GF-D8 (cell line): ENCODE measurements at places on chromosomes 13 and 19.

DNA sequence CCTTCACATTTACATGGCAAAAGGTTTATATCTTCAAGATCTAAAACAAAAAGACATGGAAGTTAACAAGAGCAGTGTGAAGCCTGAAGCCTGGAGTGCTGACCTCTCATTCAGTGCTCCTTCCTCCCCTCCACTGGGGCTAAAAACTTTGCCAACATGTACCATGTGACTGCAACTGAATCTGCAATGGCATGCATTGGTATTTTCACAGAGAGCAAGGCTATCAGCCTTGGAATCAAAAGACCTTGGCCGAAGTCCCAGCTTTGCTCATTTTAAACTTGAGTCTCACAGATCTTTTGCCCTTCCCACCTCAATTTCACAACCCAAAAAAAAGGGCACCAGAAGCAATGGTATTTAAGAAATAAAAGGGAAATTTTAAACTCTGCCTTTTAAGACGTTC, 325.1 kb downstream of the DCT start:
- no peak for DNase-seq

GRCh38 chr13:30720172-30720869, 15.0 kb upstream of the ALOX5AP start:
- peak; percentile 86 for DNase-seq

- no peak for DNase-seq
Observed at GRCh38 chr13:95924389-95924994, 128.7 kb downstream of the UGGT2 start.

DNA sequence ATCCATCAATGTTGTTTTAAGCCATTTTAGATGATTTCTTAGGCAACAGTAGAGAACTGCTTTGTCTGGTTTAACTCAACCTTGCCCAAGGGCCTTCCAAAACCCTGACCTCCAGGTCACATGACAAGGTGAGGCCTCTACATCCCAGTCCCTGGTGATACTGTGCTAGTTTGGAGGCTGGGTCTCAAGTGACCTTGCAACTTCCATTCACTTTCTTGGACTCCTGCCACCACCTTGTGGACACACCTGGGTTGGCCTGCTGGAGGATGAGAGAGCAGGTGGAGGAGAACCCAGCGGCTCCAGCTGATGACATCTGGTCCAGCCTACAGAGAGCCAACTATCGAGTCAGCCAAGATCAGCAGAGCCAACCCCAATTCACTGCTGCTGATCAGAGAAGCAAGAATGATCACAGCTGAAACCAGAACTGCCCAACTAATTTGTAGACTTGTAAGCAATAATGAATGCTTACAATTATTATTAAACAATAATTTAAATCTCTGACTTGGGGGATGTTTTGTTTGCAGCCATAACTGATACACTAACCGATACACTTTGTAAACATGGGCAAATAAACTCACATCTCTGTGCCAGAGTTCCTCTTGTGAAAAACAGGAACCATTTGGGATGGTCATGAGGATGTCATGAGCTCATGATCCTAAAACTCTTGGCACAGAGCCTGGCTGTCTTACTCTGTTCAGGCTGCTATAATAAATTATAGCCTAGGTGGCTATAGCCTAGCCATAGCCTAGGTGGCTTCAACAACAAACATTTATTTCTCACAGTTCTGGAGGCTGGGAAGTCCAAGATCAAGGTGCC, 11.5 kb downstream of the FAM187B start:
- peak; percentile 11 for DNase-seq

DNA sequence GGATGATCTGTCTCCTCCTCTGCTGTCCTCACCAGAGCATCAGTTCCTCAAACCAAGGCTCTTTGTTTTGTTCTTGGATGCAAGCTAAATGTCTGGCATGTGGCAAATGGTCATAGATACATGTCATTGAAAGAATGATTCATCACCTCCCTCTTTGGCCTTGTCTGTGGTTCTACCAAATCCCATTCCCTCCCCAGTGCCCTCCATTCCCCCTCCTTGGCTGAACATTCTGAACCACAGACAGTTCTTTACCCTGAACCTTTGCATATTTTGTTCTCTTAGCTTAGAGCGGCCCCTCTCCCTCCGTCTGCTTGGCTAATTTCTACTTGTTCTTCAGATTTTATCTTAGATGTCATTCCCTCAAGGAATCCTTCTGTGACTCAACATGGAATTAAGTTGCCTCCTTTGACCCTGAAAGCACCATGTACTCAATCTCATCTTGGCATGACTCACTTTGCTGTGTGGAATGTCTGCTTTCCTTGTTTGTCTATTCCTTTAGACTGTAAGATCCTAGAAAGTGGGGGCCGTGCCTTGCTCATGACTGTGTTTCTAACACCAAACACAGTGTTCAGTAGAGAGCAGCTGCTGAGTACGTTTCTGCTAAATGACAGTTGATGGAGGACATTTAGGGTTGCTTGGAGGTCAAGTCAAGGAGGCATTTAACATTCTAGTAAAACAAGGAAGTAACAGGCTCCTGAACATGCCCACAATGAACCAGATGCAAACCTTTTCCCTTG, 8.1 kb downstream of the ALOX5AP start:
- no peak for DNase-seq

GRCh38 chr19:54021932-54022331, 30.5 kb downstream of the CACNG6 start:
- DNase-seq: no peak

DNA sequence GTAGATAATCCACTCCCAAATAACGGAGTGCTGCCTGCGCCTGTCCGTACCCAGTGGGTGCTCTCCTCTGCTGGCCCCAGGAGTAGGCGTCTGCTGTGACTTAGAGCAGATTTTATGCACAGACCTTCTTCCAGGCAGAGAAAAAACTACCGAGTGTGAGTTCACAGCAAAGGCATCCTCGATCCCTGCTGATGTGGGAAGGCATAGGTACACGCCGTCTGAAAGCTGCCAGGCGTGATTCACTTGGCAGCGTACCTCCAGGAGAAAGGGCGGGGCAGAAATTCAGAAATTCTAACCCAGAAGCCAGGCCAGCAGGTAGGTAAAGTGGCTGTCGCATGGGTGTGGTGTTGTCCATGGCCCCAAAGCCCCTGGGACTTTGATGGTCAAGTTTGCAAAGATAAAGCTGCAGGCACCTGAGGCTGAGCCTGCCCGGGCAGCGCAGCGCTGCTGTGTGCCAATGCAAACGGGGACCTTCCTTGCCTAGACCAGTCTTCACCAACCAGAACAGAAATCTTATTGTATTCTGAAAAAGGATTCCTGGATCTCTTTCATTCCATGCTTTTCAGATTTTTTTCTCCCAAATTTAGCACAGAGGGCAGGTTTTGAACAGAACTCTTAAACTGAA, 36.3 kb downstream of the COL4A2 start:
- DNase-seq: no peak

GRCh38 chr19:32032561-32032960, 312.8 kb upstream of the ZNF507 start:
- no peak for DNase-seq

- no peak for DNase-seq
Observed at GRCh38 chr13:46181377-46181839, 569 bp downstream of the LCP1 start.

GRCh38 chr19:44972802-44973201, 17.6 kb downstream of the CLPTM1 start:
- DNase-seq: no peak

GRCh38 chr13:91313103-91313502, 34.4 kb upstream of the MIR17HG start:
- no peak for DNase-seq

- DNase-seq: no peak
Observed at GRCh38 chr19:11180346-11180745, 17.0 kb downstream of the KANK2 start.

DNA sequence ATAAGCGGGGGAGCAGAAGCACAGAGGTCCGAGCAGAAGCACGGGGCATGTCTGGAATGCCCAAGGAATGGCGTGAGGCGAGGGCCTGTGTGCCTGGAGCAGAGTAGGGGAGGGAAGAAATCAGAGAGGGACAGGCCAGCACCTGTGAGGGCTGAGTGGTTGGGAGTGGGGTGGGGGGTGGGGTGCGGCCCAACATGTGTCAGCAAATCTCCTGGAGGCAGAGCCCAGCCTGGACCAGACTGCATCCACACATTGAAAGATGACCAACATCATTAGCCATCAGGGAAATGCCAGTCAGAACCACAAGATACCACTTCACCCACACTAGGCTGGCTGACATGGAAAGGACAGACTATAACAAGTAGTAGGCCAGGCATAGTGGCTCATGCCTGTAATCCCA, 11.2 kb downstream of the CLASRP start:
- no peak for DNase-seq

DNA sequence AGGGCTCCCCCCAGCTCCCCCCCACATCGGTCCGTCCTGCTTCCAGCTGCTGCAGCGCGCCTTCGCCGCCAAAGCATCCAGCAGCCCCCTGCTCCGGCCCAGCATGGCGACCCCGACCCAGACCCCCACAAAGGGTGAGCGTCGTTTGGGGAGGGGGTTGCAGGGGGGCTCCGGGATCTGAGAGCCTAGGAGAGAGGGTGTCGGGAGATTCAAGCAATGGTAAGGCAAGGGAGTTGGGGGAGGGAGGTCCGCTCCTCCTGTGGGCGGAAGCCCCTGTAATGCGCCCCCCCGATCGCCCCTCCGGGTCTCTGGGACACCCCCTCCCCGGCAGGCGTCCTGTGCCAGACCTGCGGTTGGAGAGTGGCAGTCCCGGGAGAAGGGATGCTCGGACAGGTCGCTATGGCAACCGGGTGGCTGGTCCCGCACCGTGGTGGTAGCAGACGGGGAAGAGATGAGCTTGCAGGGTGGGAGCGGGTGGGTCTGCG, at the start of gene FXYD7:
FXYD7 (plus strand) TSS at position 25 of the 485 bp plus-strand sequence; CDS start at position 104, 79 bp downstream.
- no peak for DNase-seq

DNA sequence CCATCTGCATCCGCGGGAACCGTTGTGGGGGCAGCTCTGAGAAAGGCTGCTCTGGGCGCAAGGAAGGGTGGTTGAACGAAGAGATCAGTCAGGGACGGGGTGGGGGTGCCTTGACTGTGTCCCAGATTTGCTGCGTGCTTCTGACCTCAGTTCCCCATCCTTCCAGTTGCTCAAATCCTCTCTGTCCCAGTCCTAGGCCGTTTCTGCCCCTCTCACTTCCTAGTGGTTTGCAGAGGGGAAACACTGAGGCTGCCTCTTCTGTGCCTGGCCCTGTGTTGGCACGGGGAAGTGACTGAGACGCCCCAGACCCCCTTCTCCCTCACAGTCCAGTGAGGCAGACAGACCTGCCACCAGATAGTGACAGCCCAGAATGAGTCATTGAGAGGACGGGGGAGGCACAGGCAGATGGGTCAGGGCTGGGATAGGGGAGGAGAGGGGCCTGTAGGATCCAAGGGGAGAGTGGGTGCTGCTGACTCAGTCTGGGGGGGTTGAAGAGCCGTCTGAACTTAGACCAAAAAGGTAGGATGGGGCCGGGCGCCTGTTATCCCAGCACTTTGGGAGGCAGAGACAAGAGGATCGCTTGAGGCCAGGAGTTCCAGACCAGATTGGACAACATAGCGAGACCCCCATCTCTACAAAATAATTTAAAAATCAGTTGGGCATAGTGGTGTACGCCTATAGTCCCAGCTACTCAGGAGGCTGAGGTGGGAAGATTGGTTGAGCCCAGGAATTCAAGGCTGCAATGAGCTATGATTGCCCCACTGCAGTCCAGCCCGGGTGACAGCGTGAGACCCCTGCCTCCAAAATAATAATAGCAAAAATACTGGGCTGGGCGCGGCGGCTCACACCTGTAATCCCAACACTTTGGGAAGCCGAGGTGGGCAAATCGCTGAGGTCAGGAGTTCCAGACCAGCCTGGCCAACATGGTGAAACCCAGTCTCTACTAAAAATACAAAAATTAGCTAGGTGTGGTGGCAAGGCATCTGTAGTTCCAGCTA, 26.5 kb downstream of the NUMBL start:
- DNase-seq: no peak

GRCh38 chr13:40440990-40441820, 225.2 kb downstream of the FOXO1 start:
- DNase-seq: no peak

- peak; percentile 50 for DNase-seq
Observed at GRCh38 chr19:12733369-12734214, 892 bp downstream of the TRIR start.

- DNase-seq: peak; percentile 50
Observed at GRCh38 chr19:55165952-55166529, 372 bp downstream of the DNAAF3 start.

- DNase-seq: no peak
Observed at GRCh38 chr19:58570770-58571574, 2.2 kb downstream of the MZF1 start.

DNA sequence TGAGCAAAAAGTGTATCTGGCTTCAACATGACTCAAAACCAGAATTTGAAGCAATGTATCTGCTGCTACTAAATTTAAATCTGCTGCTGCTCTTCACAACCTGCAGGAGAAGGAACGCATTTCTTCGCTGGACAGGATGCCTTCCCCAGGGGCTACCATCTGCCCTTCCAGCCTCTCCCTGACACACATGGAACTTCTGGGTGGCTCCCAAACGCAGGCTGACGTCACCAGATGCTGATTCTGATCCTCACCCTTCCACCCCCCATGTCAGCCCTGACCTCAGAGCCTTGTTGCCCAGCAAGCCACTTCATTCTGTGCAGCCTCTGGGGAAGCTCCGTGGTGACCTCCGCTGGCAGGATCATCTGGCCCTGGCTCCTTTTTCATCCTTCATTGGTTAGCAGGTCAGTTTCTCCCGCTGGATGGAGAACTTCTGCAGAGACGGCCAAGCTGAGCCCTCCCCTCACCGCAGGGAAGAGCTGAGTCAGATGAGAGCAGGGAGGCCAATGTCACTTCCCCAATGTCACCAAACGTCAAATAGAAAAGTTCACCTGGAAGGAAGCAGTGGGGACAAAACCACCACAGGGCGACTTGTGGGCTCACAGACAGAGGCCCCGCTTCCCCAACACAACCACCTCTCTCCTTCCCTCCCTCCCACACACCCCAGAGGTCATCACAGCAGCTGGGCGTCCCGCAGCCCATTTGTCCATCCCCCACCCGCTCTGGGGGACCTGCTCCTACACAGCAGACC, 14.0 kb upstream of the RAB20 start:
- DNase-seq: peak; percentile 75

DNA sequence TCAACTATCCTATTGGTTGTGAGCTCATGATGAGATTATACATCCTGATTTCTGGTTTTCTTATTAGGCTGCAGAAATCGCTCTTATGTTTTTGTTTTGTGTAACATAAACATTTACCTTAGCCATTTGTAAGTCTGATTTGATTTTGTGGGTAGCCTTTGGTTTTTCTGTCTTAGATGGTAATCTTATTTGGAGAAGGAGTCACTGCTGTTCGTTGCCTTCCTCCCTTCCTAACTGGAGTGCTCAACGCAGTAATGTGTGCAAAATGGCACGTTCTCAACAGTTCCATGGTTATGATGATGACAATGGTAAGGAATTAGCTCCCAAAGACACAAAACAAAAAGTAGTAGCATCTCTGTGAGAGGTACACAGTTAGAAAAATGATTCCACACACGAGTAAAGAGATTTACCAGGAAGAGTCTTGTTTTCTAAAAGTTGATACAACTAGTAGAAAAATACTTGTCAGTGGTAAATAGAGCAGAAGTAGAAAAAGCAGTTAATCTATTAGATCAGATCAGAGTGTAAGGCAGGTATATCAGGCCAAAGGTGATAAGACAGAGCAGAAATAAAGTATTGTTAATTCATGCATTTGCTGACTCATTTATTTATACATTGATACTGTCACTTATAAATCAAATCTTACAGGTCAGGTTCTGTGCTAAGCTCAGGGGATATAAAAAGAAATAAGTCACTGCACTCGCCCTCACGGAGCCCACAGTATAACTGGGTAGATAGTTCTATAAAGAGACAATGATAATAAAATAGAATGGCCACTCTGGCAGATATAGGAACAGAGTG, 270.0 kb downstream of the NALCN start:
- no peak for DNase-seq

- DNase-seq: no peak
Observed at GRCh38 chr13:90272356-90272755, 1075.1 kb upstream of the MIR17HG start.

- DNase-seq: no peak
Observed at GRCh38 chr19:28296506-28296905, 916.4 kb downstream of the UQCRFS1 start.
